Lower lobe of right lung (tissue), 2 donors: ENCODE measurements at places on chromosomes 16 and 17.

DNA sequence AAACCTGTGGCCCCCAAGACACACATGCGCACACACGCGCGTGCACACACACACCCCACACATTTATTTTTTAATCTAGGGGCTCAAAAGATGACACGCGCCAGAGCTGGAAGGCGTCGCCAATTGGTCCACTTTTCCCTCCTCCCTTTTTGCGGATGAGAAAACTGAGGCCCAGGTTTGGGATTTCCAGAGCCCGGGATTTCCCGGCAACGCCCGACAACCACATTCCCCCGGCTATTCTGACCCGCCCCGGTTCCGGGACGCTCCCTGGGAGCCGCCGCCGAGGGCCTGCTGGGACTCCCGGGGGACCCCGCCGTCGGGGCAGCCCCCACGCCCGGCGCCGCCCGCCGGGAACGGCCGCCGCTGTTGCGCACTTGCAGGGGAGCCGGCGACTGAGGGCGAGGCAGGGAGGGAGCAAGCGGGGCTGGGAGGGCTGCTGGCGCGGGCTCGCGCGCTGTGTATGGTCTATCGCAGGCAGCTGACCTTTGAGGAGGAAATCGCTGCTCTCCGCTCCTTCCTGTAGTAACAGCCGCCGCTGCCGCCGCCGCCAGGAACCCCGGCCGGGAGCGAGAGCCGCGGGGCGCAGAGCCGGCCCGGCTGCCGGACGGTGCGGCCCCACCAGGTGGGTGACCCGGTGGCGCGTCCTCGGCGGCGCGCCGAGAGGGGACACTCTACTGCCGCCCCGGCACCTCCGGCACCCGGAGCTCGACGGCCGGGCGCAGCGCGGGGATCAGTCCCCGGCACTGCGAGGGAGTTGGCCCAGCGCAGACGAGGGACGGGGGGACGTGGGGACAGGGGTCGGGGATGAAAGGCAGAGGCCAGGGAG, at the start of gene STAT5A:
STAT5A (plus strand) TSS at position 522 of the 826 bp plus-strand sequence. CDS start 914 bp downstream, outside the sequence.
- DNase-seq = peak; percentile 94

DNA sequence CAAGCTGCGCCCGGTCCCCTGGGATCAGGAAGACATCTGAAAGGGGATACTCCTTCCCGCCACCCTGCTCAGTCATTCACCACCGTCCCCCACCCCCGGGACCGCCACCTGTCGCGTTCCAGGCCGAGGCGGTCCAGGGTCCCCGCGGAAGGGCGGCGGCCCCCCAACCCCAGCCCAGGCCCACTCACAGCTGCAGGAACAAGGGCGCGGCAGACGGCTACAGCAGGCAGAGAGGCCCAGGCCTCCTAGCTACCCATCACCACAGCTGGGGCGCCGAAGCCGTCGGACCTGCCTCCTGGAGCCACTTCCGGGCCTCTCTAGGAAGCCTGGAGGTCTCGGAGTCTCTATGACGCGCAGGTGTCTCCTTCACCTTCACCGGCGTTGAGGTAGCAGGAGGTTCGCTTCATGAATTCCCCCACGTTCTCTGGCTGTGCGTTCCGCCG, at the start of gene SDR42E1:
SDR42E1 (minus strand) TSS at position 272 of the 443 bp plus-strand sequence. CDS start 10,612 bp downstream, outside the sequence.
- DNase-seq = peak; percentile 81

- no peak for DNase-seq
Measured at GRCh38 chr17:5560361-5560988, 23.8 kb downstream of the NLRP1 start.

DNA sequence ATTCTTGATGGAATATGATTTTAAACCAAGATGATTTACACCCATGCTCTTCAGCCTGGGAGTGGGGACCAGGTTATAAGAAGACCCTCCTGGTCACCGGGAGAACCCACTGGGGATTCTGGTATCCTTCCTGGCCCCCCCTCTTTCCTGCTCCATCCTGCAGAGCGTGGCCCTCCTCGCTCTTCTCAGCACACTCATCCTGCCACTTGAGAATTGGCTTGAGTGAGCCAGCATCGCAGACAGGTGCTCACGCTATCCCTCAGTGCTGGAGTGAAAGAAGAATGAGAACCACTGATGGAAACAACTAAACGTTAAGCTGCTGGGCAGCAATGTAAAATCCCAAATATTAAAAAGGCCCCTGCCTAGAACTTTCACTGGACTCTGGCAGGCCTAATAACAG, 98.0 kb downstream of the CYTH1 start:
- no peak for DNase-seq

GRCh38 chr17:27995554-27995953, 46.9 kb upstream of the NLK start:
- no peak for DNase-seq

- DNase-seq = no peak
Measured at GRCh38 chr16:65781363-65781762, 585.1 kb upstream of the CDH5 start.

DNA sequence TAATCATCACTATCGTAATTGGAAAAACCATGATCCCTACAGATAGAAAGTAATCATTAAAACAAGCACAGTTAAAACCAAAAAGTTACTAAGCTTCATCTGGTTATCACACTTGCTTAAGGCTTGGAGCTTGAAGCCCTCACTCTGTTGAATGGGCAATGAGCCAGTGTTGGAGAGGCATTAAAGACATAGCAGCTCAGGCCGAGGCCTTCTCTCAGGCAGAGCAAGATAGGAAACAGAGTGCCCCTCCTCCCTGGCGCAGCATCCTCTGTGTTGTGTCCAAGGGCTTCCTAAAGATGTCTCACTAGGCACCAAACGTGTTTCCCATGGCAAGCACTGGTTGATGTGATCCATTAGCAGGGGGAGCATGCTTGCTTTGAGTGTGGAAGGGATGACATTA, 34.9 kb upstream of the LGALS9 start:
- DNase-seq = no peak

GRCh38 chr16:70258946-70259345, 7.2 kb upstream of the EXOSC6 start:
- DNase-seq = no peak

GRCh38 chr17:64278614-64279013, 15.6 kb upstream of the TEX2 start:
- DNase-seq = no peak

GRCh38 chr16:61813339-61813738, 222.9 kb downstream of the CDH8 start:
- DNase-seq = no peak

DNA sequence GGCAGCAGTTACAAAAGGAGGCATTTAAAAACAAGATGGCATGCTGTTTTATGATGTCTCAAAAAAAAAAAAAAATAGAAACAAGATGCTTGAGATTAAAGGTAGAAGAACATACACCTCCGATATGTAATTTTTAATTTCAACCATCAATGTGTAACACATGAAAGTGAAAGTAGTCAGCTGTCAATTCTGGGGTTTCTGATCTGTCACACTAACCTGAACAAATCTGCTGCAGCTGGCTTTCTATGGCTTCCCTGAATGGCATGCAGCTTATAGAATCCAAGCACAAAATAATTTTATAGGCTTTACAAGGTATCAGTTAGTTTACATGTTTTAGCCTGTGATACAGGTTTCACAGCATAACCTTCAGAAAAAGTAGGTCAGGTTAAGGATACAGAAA, 13.5 kb downstream of the GLYR1 start:
- no peak for DNase-seq

DNA sequence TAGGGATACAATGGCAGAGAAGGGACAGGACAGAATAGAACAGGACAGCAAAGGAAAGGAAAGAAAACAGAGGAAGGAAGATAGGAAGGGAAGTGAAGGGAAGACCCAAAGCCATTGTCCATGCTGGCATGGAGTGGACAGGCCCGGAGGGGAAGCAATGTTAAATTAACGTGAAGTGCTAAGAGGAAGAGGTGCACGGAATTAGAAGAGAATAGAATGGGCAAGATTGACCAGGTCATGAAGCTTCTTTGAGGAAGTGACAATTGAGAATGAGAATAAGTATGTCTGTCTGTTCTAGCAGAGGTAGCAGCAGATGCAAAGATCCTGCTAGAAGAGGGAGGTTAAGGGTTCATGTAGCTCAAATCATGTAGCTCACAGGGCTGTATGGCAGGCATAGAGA, 117.2 kb downstream of the MAF start:
- DNase-seq = no peak

GRCh38 chr16:638034-638543, 2.0 kb upstream of the METTL26 start:
- no peak for DNase-seq

GRCh38 chr16:54927125-54928015, 3.3 kb upstream of the IRX5 start:
- no peak for DNase-seq

- DNase-seq = peak; percentile 60
Measured at GRCh38 chr16:30066761-30067583, 1.4 kb downstream of the ALDOA start.
